ENCODE measurements at places on chromosomes 1 and 21. TPM values are rescaled to one million over a fixed set of nuclear protein-coding genes. Genes with fewer than 3 reads are reported as not detected.

Gene SPATA21
- polyA plus RNA-seq: 0.17 TPM

DNA sequence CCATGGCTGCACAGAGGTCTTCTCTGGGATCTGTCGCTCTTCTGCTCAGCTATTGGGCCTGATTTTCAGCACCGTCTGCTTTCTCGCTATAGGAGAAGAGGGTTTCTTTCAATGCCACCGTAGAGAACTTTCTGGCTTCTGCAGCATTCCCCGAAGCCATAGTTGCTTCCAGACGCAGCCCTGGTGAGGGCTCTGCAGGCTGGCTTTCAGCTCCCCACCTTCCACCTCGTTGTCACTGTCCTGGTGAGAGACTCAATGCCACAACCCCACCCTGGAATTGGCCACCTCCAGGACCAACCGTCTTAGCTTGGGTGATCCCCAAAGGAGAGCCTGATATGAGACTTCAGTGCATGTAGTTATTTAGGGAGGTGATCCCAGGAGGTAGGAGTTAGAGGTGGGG, 12.0 kb upstream of the PRKCZ start:
- DNase-seq: no peak

DNA sequence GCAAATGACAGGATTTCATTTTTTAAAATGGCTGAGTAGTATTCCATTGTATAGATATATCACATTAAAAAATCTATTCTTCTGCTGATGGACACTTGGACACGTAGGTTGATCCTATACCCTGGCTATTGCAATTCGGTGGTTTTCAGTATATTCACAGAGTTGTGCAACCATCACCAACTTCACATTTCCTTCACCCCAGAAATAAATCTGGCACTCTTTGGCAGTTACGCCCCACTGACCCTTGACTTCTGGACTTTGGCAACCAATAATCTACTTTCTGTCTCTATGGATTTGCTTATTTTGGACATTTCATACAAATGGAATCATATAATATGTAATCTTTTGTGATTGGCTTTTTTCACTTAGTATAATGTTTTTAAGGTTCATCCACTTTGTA, 35.9 kb downstream of the MAP3K7CL start:
- DNase-seq: no peak

GRCh38 chr1:163170975-163171676, 31.6 kb downstream of the RGS5 start:
- DNase-seq: no peak

- no peak for DNase-seq
Measured at GRCh38 chr1:14815175-14815877, 216.8 kb downstream of the KAZN start.

DNA sequence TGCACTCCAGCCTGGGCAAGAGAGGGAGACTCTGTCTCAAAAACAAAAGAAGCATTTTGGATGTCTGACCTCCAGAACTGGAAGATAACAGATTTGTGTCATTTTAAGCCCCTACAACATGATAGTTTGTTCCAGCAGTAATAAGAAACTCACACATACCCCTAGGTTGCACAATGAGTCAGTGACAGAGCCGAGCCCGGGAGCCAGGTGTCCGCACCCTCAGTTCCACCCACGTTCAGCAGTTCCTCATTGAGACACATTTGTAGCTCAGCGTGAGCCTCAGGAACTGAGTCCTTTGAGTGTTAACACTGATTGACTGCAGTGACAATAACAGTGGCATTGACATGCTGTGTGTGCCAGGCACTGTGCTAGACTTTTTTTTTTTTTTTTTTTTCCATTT, 19.8 kb downstream of the LRRC38 start:
- no peak for DNase-seq

All from left renal pelvis (tissue), 4 donors.